ENCODE measurements at places on chromosomes 4 and X. TPM values are rescaled to one million over a fixed set of nuclear protein-coding genes. Genes with fewer than 3 reads are reported as not detected.

SLC26A1 gene
- 0.65 TPM for total RNA-seq

DNA sequence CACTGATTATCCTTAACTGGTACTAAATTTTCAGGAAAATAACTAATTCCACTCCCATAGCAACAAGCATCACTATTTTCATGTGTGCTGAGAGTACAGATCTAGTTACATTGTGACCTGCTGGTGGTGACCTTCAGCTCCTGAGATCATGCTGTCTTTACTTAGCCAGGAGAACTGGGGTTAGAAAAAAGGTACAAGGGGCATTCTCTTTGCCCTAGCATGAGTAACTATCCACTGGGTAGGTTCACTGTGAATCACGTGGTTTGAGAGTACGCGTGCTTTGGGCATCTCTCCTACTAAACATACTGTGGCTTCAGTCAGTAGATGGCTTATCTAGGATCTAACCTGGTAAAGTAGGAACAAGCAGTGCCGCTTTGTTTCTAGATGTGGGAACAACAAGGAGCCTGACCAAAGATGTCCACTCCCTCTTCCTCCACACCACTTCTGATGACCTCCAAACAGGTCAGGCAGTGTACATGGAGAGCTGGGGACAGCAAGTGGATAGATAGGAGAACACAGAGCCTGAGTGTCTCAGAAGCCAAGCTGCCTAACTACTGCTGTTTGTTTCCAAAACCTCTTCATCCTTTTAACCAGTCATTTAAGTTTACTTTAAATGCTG, 90.2 kb downstream of the CBR4 start:
- DNase-seq = no peak
- no peak overlapping the region for H3K4me3 ChIP-seq
- H3K27me3 ChIP-seq = peaks cover 4% of the 10 kb centered on the region
- H3K27ac ChIP-seq = no peak overlapping the region
- H3K36me3 ChIP-seq = no peaks in the 10 kb centered on the region

GRCh38 chrX:112636288-112636687, 43.5 kb downstream of the LHFPL1 start:
- H3K4me3 ChIP-seq = no peak overlapping the region
- no peaks in the 10 kb centered on the region for H3K27me3 ChIP-seq
- H3K36me3 ChIP-seq = no peaks in the 10 kb centered on the region
- no peak for DNase-seq

DNA sequence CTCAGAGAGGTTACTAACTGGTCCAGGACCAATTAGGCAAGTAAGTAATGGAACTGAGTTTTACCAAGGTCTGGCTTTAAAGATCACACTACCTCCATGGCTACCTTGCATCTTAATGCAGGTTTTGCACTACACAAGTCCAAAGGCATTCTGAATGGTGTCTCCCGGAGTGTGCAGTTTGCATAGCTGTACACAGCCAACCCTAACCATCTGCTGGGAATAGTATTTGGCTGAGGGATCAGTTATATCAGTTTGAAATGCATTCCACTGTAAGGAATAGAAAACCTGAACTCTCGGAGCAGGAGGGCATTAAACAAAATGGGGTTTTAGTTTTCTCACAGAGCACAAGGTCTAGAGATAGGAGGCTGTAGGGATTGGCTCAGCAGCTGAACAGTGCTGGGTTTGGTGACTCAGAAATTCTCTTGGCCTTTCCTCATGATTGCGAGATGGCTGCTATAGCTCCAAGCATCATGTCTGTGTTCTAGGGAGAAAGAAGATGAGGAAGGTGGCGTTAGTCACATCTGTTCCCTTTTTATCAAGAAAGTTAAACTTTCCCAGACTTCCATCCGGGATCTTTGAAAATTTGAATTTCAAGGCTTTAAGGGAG, 177.1 kb downstream of the NHS start:
- no peak overlapping the region for H3K27ac ChIP-seq
- no peak overlapping the region for H3K4me3 ChIP-seq
- H3K36me3 ChIP-seq = no peaks in the 10 kb centered on the region
- H3K4me1 ChIP-seq = peaks cover 10% of the 10 kb centered on the region
- no peak for DNase-seq
- peaks cover 2% of the 10 kb centered on the region for H3K27me3 ChIP-seq

DNA sequence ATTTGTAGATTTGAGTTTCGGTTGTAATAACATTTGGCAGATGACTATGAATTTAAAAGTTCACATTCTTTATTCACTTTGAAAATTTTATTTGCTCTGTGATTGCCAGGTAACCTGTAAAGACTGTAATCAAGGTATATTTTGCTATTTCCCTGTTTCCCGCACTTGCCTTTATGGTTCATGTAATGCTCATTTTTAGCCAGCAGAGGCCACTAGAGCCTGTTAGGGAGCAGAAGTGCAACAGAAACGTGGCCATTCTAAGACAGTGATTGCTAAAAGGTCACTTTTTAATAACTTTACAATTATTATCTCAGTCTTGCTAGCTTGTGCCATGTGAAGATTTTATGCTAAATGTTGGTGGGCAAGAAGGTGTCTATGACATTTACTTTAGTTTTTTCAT, 12.4 kb downstream of the YIPF6 start:
- H3K27me3 ChIP-seq = no peaks in the 10 kb centered on the region
- peaks cover 3% of the 10 kb centered on the region for H3K4me1 ChIP-seq
- H3K36me3 ChIP-seq = peaks cover 4% of the 10 kb centered on the region
- no peak for DNase-seq
- no peak overlapping the region for H3K27ac ChIP-seq
- no peak overlapping the region for H3K4me3 ChIP-seq

DNA sequence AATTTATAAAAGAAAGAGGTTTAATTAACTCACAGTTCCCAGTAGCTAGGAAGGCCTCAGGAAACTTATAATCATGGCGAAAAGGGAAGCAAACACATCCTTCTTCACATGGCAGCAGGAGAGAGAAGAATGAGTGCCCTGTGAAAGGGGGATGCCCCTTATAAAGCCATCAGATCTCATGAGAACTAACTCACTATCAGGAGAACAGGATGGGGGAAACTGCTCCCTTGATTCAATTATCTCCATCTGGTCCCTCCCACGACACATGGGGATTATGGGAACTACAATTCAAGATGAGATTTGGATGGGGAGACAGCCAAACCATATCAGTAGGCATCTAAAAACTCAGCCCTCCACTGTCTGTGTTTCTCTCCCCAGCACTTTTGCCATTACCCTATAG, 22.4 kb downstream of the ANK2 start:
- DNase-seq = no peak
- H3K4me3 ChIP-seq = no peak overlapping the region
- H3K27me3 ChIP-seq = no peaks in the 10 kb centered on the region
- no peaks in the 10 kb centered on the region for H3K36me3 ChIP-seq

GRCh38 chrX:14936561-14936960, 63.3 kb downstream of the MOSPD2 start:
- H3K4me1 ChIP-seq = no peaks in the 10 kb centered on the region
- no peak overlapping the region for H3K4me3 ChIP-seq
- no peaks in the 10 kb centered on the region for H3K36me3 ChIP-seq
- peaks cover 5% of the 10 kb centered on the region for H3K27me3 ChIP-seq

DNA sequence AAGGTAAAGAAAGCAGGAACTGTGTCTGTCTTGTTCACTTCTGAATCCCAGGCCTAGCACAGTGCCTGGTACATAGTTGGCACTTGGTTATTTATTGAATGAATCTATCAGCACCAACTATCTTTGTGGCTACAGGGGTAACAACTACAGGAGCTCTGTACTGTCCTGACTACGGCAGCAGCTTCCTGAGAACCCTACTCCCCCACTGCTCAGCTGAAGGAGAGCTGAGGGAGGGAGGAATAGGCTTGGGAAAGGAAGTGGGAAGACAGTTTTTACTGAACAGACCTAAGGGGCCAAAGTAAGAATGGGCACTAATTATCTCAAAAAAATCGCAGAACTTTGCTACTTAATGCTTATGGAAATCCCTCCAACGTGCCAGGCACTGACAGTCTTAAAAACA, 156.1 kb upstream of the RAPGEF2 start:
- DNase-seq = no peak
- no peaks in the 10 kb centered on the region for H3K4me1 ChIP-seq
- H3K36me3 ChIP-seq = no peaks in the 10 kb centered on the region
- H3K4me3 ChIP-seq = no peak overlapping the region
- H3K27me3 ChIP-seq = peaks cover 11% of the 10 kb centered on the region

GRCh38 chr4:185755451-185755850, 56.5 kb downstream of the SORBS2 start:
- no peak for DNase-seq
- no peak overlapping the region for H3K27ac ChIP-seq
- H3K27me3 ChIP-seq = peaks cover 2% of the 10 kb centered on the region
